Foreskin keratinocyte (primary cell): ENCODE measurements at places on chromosomes 5 and 9. TPM values are rescaled to one million over a fixed set of nuclear protein-coding genes. Genes with fewer than 3 reads are reported as not detected.

- no peak for DNase-seq
These were observed 545.8 kb downstream of the EBF1 start for GRCh38 chr5:158553962-158554336.

DNA sequence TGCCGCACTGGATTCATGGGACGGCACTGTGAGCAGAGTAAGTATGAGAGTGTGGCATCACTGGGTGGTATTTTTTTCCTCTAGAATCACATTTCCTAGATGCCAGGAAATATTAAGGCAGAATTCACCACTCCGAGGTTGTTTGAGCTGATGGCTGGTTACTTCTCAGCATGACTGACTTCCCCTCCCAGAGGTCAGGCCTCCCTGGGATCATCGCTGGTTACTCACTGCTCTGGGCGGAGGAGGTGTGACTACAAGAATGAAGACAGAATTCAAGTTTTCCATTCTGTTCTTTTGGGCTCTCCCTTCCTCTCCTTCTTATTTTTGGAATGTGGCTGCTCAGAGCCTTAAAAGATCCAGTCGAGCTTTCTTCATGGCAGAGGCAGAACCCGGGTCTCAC is 76.6 kb upstream of the PRRC1 start:
- DNase-seq: no peak

DNA sequence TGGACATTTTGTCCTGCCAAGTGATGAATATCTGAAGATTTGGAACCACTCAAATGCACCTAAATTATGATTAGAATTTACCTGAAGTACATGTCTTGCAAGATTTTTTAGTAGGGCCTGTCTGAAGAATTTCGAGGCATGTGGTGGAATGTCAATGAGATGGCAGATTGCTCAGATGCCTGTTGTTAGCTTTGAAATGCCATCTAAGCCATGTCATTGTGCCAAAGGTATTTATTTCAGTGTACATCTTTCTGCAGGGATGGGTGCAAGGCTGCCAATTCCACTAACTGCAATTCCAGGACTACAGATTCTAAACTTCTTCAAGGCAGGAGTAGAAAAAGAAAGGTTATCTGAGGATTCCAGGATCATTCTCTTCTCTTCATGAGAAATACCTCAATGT is 9.1 kb upstream of the GNAQ start:
- no peak for DNase-seq

- no peak for DNase-seq
These were observed 17.1 kb downstream of the BTNL3 start for GRCh38 chr5:181005791-181006190.

DNA sequence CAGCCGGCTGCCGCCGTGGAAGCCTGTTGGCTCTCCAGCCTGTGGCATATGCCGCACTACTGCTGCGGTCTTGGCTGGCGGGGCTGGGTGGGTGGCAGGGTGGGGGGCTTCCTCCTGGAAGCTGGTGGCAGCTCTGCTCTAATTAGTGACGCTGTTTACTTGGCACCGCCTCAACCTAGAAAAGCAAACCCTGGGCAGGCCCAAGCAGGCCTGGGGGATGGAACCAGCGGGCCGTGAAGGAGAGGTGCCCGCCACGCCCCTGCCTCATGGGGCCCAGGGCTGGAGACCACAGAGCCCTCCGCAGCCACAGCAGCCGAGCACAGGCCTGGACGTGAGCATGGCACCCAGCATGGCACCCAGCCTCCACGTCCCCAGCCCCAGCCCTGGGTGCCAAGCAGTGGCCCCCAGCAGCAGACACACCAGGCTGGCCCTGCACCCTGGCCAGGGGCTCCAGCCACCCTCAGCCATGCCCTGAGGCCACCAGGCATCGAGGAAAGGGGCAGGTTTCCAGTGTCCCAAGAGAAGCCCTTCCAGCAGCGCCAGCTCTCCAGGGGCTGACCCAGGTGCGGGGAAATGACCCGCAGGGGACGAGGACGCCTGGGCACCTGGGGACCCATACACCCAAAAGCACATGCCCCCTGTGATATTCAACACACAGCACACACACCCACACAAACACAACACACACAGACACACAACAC is 5.4 kb upstream of the CCDC187 start:
- no peak for DNase-seq

DNA sequence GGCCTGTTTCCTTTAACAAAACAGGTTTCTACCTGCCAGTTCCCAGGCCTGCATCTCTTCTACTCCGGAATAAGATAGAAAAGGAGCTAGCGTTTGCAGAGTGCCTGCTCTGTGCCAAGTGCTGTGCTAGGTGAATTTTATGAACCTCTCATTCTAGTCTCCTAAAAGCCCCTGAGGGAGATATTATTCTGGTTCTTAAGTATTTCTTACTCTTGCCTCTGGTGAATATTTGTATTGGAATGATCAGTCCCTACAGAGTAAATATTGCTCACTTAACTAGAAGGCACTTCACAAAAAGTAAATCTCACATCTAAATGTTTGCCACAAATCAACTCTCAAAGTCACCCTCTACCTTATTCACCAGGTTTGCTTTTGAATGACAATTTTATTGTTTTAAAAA is 227.1 kb downstream of the AUH start:
- DNase-seq: no peak

DNA sequence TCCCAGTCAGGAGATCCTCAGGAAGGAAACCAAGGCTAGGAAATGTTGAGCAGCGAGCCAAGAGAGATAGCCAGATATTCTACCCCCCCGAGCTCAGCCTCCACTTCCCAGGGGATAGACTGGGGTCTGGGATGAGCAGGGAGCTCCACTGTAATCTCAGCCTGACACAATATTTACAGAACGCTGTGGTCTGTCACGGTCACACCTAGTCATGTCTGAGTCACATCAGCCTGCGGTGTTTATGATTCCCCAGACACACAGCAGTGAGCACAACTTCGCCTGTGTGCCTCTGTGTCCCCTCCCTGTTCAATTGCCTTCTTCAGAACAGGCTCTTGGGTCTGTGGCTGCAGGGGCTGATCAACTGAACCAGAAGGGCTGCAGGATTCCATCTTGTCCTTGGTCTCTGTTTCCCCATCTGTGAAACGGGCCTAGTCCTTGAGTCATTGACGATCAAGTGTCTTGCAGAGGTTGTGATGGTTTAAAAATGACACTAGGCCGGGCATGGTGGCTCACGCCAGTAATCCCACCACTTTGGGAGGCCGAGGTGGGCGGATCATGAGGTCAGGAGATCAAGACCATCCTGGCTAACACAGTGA is 8.6 kb upstream of the PRRX2 start:
- peak; percentile 46 for DNase-seq

DNA sequence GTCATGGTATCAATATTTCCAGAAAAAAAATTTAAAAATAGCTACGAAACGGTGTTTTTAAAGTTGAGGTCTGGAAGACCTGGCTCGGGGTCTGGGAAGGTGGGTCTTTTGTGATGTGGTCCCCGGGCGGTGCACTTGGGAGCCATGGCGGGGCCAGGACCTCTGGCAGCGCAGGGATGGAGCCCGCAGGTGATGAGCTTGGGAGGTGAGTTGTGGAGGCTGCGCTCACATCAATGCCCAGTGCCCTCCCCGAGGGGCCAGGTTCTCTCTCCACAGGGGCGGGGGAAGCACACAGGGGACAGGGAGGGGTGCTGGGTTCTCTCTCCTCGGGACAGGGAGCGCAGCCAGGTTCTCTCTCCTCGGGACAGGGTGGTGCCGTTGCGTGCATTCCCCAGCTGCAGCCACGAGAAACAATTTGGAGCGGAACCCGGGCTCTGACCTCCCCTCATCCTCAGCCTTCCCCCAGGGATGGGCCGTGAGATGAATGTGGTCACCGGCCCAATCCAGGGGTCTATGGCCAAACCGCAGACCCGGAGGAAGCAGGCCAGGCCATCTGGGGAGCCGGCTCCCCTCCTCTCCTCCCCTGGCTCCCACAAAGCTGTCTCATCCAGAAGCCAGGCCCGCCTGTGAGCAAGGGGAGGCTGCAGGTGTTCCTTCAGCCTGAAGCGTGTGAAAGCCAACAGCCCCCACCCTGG is 25.8 kb downstream of the DBH start:
- no peak for DNase-seq

DNA sequence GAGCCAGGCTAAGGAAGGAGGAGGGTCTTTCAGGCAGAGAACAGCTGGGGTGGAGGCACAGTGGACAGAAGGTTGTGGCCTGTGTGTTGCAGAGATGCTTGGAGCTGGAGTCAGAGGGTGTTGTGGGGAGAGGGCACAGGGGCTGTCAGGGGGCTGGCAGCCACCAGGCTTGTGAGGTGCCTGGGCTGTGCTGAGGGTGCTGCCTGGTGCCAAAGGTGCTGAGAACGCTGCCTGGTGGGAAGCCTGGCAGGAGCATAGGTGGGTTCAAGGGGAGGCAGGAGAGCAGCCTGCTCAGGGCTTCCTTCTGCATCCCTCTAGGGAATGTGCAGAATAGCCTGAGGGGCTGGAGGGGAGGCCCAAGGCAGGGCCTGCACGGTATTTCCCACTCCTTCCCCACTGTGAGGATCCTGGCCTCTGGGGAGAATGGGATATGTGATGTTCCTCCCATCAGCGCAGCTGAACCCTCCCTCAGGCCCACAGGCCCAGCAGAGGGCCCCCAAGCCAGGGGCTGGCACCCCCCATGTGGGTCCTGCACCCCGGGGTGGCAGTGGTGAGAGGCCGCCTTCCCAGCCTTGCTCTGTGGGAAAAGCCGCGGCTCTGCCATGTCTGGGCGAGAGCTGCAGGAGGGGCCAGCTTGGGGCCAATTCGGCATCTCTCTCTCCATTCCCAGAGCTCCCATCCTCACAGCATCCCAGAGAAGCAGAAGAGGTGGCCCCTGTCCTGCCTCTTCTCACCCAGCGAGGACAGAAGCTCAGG is 76.3 kb downstream of the CACNA1B start:
- no peak for DNase-seq

- DNase-seq: no peak
These were observed 106.5 kb upstream of the PRRC1 start for GRCh38 chr5:127410959-127411358.

DNA sequence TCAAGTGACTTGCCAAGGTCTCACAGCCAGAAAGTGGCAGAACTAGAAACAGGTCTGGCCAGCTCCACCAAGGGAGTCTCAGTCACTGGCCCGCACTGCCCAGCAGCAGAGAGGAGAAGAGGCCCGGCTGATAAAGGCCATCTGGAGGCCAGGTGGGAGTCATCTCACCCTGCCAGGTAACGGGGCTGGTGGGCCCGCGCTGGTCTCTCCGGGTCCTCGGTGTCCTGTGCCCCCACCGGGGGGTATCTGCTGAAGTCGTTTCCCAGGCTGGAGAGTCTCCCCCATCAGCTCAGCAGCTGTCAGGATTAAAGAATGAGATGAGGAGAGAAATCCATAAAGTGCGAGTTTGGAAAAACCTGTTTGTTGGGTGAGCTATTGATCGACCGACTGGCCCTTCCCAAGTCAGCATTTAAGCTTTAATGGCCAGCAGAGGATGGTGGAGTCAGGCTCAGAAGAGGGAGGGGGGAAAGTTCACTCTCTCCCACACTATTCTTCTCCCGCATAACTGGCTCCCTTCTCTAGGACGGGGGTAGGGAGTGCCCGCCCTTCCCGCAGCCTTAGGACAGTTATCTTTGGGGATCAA is 30.3 kb downstream of the LMX1B start:
- no peak for DNase-seq

- DNase-seq: no peak
These were observed 25.9 kb downstream of the HOMER1 start for GRCh38 chr5:79488058-79488457.

DNA sequence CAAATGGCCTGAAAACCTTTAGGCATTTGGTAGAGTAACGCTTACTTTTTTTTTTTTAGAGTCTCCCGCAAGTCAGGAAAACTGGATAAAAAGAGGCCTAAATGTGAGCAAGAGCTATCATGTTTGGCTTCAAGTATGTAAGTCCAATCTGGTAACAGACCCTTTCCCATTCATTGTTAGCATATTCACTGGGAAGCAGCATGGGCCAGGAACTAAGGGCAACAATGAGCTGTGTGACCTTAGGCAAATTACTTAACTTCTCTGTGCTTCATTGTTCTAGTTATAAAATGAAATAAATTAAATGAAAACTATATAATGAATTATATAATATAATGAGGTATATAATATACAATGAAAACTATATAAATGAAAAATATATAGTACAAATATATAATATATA is 114.3 kb upstream of the PCA3 start:
- no peak for DNase-seq

DNA sequence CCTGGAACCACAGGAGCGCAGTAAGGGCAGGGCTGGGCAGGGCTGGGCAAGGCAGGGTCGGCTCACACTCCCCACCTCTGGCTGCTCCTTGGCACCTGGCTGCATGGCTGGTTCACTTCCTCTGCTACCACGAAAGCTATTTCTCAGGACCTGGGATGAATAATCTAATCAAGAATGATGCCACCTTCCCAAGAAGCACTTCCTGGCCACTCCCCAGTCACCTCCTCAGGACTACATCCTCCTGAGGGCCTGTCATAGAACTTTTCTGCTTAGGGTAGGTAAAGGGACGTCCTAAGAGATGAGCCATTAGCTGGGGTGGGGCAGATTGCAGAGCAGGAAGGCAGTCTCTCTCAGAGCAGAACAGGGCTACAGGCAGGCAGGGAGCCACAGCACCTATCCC is 288.2 kb upstream of the MAP3K1 start:
- peak; percentile 90 for DNase-seq

- no peak for DNase-seq
These were observed 13.1 kb upstream of the IGFBPL1 start for GRCh38 chr9:38437193-38437823.

GRCh38 chr9:89838621-89839020 is 233.8 kb downstream of the GADD45G start:
- no peak for DNase-seq

DNA sequence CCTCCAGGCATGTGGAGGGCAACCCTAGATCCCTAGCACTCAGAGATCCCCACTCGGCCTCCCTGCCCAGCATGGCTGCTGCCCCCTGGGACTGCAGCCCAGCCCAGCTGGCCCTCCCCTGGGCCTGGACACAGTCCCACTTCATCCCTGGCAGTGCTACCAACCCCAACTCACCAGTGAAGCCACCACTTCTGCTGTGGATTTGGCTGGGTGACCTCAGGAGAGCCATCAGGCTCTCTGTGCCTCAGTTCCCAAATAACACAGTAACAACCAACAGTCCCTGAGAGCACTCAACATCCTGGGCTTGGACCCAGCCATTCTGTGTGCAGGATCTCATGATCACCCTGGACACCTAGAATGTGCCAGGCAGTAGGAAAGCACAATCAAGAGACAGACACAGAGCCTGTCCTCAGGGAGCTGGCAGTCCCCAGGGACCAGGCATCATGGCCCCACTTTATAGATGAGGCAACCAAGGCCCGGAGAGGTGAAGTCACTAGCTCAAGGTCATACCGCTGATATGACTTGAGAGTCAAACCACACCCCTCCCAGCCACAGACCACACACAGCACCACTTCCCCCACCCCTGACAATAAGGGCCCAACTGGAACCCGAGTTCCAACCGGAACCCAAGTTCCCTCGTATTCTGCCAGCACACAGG is 4.7 kb upstream of the PSMB7 start:
- DNase-seq: no peak

The PCDHGC4 gene
- 0.28 and 0.54 TPM in 2 replicates for total RNA-seq

The C9 gene
- not detected in 2 replicates for total RNA-seq

The MIGA2 gene
- 15.2 and 17.6 TPM in 2 replicates for total RNA-seq

The PTPRD gene
- 0.11 and 0.58 TPM in 2 replicates for total RNA-seq

The TMEM141 gene
- total RNA-seq: 107 and 108 TPM in 2 replicates

The SLC6A7 gene
- not detected in 2 replicates for total RNA-seq

The UBAP2 gene
- 29.7 and 31.4 TPM in 2 replicates for total RNA-seq

The SLC34A3 gene
- not detected in 2 replicates for total RNA-seq
